ENCODE measurements at places on chromosomes 6 and 20.

DNA sequence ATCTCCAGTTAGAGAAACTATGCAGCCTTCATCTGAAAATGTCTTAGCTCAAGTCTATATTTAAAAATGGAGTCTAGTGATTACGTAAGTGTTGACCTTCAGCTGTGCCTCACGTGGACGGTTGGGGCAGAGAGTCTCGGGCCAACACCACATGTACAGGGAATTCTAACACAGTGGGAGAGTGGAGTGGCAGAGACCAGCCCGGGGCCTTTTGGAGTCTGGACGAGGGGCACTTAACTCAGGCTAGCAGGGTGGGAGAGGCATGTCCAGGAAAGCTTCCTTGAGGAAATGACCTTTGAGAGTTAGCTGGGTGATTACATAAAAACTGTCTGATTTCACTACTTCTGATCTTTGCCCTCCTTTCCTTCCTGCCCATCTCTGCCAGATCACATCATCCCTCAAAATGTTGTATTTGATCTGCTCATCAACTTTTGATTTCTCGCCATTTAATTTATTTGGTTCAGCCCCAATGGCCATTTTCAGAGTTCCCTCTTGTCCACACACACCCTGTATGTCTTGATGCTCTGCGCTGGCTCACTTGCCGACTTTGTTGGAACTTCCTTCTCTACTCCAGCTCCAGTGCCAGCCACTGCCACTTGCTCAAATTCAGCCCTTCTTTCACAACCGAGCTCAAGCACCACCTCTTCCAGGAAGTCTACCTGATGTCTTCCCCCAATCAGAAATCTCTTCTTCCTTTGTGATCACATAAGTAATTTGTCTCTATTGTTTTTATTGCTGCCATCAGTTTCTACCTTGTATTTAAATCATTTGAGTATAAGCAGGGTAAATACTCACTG lies 2.6 kb downstream of the ARMC2 start:
- DNase-seq = no peak

GRCh38 chr20:4987130-4987529 lies 14.2 kb downstream of the SLC23A2 start:
- DNase-seq = no peak

DNA sequence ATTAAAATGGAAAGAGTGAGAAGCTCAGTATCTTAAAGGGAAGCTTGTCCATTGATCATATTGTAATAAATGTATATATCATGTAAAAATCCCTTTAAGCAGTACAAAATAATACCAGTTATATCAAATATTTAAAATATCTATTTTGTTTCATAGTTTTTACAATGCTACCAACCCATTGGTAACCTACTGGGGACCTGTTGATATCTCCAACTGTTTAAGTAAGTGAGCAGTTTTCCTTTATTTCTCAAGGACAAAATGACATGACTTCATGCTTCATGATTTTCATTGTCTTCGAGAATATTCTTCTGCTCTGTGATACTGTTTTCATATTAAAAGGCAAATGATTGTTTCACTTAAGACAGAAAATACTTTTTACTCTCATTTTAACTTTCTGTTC lies 100.0 kb downstream of the ADGRG6 start:
- no peak for DNase-seq

DNA sequence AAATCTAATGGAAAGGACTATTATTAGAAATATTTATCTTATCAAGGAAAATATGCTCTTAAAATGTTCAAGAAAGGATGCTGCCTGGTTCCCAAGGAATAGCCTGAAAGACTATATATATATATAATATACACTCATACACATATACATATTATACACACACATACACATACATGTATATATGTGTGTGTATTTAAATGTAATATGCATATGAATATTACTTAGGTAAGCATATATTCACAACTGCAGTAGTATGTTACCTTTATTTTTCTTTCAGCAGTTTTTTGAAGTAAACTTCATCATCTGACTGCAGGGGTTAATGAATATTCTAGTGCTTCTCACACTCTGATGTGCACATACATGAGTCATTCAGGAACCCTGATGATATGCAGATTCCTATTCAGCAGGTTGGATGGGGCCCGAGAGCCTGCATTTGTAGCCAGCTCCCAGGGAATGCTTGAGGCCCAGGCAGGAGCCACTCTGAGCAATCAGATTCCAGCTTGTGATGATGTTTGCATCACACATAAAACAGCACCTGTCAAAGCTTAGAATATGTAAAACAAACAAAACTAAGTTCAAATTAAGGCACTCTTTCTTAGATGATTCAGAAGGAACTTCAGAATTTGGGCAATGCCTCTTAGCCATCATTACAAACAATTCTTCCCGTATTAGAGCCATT lies 16.1 kb downstream of the MYLK4 start:
- DNase-seq = no peak

- no peak for DNase-seq
These were observed 7.8 kb downstream of the HMGN3 start for GRCh38 chr6:79226660-79227059.

GRCh38 chr6:98839781-98840361 lies 5.5 kb downstream of the POU3F2 start:
- DNase-seq = no peak

DNA sequence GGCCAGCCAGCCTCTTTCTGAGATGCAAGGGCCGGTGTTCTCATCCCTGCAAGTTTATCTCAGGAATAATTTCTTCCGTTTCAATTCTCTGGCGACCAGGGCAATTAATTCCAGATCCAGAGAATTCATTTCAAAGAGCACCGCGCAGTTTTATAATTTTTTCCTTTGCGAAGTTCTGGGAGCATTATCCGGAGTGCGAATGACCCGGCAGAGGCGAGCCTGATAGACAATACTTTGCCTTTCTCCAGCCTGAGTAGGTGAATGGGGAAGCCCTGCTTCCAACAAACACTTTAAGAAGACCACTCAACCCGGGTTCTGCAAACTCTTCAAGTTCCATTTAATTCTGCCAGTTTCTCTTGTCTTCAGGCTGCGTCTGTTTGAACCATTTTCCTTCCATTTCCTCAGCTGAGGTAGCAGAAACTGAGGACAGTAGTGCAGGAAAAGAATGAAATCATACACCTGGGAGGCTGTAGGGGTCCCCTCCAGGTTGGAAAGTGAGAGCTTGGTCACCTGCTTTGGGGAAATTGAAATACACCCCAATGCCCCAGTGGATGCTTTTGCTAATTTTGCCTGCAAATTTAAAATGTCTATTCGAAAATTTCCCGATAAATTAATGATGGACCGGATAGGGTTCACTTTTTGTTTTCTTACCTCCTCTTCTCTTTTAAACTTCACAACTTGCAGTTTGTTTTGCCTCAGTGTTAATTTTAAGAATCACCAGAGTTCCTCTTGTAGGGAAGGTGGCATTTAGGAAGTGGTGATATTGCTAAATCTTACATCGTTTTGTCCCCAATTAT lies 1.1 kb downstream of the VGLL2 start:
- DNase-seq = no peak

GRCh38 chr6:37594895-37595294 lies 95.2 kb upstream of the CCDC167 start:
- no peak for DNase-seq

- DNase-seq = no peak
These were observed 99.1 kb downstream of the ADGB start for GRCh38 chr6:146697921-146698320.

- DNase-seq = peak; percentile 40
These were observed 25.6 kb upstream of the FUCA2 start for GRCh38 chr6:143536866-143537691.
